ENCODE measurements at places on chromosomes 5 and 9. TPM values are rescaled to one million over a fixed set of nuclear protein-coding genes. Genes with fewer than 3 reads are reported as not detected.

NAIP gene
- 14.8 TPM for polyA plus RNA-seq

CATSPER3 gene
- polyA plus RNA-seq, result 0.98 TPM

PPWD1 gene
- 69.9 TPM for polyA plus RNA-seq

ZNG1F gene
- 14.3 TPM for polyA plus RNA-seq

GABRA1 gene
- polyA plus RNA-seq, result not detected

SLC24A2 gene
- 0.10 TPM for polyA plus RNA-seq

WDR38 gene
- 0.37 TPM for polyA plus RNA-seq

SQSTM1 gene
- 85.1 TPM for polyA plus RNA-seq

NTRK2 gene
- polyA plus RNA-seq, result 132 TPM

TEX48 gene
- polyA plus RNA-seq, result not detected

TNFSF15 gene
- 8.0 TPM for polyA plus RNA-seq

FBP2 gene
- 0.21 TPM for polyA plus RNA-seq

OCLN gene
- 40.8 TPM for polyA plus RNA-seq

SLC34A3 gene
- polyA plus RNA-seq, result 5.2 TPM

SLC36A3 gene
- not detected for polyA plus RNA-seq

DNA sequence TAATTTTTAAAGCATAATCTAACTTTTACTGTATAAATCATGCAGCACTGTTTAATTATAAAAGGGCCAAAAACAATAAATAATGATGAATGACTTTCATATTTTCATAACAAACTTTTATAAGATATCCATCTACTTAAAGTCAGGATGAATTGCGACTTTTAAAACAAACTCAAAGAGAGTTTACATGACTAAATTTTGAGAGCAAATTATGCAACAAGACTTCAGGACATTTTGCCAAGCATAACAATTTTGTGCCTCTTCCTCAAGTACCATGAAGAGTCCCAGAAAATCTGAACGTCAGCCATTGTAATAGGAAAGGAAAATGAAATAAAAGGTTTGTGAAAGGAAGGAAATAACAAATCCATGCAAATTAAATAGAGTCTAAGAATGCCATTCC is 24.4 kb downstream of the ERAP1 start:
- no peak for DNase-seq

- DNase-seq, result no peak
Observed at GRCh38 chr5:1974081-1974480, 91.4 kb upstream of the IRX4 start.

- DNase-seq, result no peak
Observed at GRCh38 chr5:145587710-145588109, 247.4 kb downstream of the PRELID2 start.

GRCh38 chr9:27212191-27212590 is 84.8 kb downstream of the EQTN start:
- DNase-seq, result no peak

DNA sequence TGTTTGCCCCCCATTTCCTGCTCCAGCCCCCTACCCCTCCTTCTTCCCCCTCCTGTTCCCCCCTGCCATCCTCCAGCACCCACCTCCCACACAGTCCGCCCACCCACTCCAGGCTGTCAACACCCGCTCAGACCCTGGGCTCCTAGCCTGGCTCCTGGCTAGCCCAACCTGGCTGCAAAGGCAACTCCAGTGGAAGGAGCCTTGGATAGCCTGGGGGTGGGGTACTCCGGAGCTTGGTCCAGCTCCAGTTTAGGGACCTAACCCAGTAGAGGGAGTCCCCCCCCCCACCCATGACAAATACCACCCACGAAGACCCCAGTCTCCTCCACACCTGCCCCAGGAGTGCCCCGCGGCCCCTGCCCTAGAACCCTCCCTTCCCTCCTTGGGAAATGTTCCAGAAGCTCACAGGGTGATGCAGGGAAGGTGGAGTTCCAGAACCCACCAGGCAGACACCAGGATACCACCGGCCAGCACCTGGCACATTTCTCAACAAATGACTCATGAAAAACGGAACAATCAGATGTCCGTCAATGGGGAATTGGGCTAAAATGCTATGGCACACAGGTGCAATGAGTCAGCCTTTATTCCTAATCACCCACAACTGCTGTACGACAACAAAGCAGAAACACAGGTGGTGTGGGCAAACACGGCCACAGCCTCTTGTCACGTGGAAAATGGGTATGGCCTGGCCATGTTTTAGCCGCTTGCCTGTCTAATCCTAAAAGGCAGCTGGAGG is 901 bp upstream of the SLC12A7 start:
- no peak for DNase-seq

DNA sequence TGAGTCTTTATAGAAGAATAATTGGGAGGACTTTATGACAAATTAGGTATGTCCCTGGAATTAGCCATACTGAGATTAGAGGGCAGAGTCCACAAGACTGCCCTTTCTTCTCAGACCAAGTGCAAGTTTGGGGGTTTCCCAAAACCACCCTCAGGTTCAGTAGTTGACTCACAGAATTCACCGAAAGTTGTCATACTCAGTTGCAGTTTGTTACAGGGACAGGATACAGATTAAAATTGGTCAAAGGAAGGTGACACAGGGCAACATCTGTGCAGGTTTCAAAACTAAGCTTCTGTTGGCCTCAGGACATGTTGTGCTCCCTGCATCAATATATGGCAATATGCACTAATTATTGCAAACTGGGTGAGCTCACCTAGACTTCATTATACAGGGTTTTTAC is 3.8 kb downstream of the RANBP17 start:
- no peak for DNase-seq

DNA sequence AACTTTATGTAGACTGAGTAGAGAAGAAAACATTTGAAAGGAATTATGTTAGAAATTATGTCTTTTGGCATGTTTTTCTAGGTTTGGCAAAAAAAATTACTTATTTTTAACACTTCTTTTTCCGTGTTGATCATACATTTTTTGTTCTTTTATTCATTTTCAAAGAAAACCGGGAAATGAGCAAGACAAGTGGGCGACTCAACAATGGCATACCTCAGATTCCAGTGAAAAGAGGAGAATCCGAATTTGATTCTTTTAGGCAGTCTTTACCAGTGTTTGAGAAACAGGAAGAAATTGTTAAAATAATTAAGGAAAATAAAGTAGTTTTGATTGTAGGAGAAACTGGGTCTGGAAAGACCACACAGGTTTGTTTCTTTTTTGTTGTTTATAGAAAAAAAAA is 12.9 kb downstream of the YTHDC2 start:
- no peak for DNase-seq

- DNase-seq, result peak; percentile 45
Observed at GRCh38 chr9:34413231-34413852, 36.6 kb upstream of the MYORG start.

DNA sequence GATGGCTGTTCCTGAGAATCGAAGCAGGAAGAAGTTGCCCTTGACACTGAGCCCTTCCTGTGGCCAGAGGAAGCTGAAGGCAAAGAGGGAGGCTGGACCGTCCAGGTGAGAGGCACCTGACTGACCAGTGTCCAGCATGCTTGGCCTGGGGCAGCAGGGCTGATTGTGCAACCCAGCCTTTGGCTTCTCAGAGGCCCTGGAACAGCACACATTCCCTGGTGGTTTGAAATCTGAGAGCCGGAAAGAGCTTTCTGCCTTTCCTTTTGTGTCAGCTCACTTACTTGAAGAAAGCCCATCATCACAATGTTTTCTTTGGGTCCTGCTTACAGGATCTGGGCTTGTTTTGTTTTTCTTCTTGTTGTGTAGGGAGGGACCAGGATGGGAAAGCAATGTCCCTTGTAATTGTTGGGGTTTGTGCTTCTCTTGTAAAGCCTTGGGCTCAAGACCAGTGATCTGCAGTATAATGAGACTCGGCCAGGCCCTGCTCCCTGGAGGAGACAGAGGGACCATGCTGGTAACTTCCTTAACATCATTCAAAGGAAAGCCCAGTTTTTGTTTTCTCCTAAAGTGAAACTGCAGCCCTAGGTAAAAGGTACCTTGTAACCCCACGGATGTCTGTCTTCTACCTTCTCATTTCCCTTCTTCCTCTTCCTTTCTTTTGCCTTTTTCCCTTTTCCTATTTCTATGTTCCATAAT is 213.7 kb downstream of the NXNL2 start:
- no peak for DNase-seq

GRCh38 chr5:115415143-115415491 is 118.7 kb upstream of the CCDC112 start:
- DNase-seq, result no peak

GRCh38 chr5:6496636-6497035 is 48.0 kb downstream of the UBE2QL1 start:
- DNase-seq, result no peak

- DNase-seq, result no peak
Observed at GRCh38 chr5:149441986-149442385, 62.9 kb upstream of the IL17B start.

GRCh38 chr5:147859962-147860640 is 18.4 kb upstream of the SCGB3A2 start:
- DNase-seq, result no peak

- DNase-seq, result no peak
Observed at GRCh38 chr9:92716557-92716956, 46.6 kb upstream of the IPPK start.

DNA sequence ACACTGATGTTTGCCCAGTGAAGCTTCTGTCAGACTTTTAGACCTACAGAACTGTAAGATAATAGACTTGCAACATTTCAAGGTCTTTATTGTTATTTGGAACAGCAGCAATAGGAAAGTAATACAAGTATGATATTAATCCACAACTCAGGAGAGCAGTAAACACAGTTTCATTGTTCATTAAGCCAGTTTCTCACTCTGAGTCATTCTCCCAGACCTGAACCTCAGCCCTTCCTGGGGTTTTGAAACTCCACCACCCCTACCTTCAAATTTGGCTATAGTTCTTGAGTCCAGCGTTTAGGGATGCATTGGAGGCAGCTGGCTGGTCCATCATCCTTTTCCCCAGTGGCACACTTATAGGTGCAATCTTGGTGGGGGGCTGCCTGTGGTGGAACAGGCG is 203.2 kb downstream of the RAB3C start:
- no peak for DNase-seq

DNA sequence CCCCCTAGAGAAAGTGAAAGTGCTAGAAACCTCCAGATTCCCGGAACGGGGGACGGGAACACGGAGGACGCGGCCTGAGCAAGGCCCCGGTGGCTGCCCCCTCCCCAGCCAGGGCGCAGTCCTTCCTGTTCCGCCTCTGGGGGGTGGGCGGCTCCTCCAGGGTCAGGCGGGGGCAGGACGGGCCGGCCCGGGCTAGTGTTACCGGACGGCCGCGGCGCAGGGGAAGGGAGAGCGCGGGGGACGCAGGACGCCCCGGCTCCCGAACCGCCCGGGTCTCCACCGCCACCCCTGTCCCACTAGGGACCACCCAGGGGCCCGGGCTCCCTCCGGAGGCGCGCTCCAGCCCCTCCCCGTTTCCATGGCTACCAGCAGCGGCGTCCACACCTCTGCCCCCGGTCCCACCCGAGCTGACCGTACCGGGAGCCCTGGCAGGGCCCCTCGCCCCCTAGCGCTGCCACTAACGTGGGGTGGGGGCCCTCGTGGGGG is 579 bp downstream of the SLC12A7 start:
- DNase-seq, result no peak

GRCh38 chr5:926417-927171 is 33.9 kb downstream of the TRIP13 start:
- DNase-seq, result no peak

DNA sequence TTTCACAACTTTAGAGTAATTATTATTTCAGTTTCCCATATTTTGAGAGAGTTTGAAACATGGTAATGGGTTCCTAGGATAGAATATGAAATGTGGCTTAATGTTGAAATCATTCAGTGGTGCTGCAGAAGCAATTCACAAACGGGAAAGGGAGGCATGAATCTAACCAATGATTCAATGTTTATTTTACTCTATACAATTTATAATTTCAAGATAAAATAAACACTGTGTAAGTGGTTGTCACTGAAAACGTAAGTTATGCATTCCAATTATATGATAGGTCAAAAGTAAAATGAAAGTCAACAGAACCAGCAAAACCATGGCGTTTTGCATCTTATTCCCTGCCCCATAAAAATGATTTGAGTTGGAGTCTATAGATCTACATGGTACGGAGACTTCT is 1207.1 kb upstream of the CDH18 start:
- DNase-seq, result no peak

DNA sequence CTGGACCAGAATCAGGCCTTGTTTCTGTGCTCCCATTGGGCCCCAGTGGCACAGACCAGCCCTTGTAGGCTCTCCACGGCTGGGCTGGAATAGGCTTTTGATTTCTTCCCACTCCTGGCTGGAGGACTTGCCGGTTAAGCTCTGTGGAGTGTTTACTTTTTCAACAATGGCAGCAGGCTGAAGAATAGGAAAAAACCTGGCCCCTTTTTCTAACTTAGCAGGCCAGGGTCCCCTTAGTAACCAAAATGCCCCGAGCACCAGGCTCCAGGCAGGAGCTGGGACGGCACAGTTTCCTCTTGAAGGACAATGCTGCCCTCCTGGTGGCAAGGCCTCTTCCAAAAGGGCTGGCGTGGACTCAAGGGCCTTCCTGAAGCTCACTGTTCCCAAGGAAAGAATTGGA is 230.3 kb downstream of the CRB2 start:
- DNase-seq, result no peak

- no peak for DNase-seq
Observed at GRCh38 chr5:169300468-169301385, at the start of gene SLIT3. SLIT3 (minus strand) TSS chr5:169301139; CDS start chr5:169300709, 430 bp downstream.
